Myocyte (in vitro differentiated cells): ENCODE measurements at places on chromosomes 12 and 14. TPM values are rescaled to one million over a fixed set of nuclear protein-coding genes. Genes with fewer than 3 reads are reported as not detected.

DNA sequence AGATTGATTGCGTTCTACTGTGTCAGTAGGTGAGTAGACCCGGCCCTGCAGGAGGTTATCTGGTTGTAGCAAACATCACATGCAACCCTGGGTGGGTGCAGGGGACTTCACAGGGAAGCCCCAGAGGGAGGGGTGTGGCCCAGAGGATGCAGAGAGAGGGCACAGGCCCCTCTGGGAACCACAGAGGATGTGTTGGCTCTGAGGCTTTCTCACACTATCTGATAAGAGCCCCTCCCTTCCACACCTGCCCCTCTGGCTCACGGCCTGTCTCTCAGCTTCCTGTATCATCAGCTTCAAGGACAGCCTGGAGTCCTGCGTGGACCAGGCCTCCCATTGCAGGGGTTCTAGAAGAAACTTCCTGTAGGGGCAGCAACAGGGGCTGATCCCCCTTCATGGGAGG lies 101.9 kb downstream of the RIN3 start:
- DNase-seq = no peak

- no peak for DNase-seq
Observed at GRCh38 chr12:43052441-43052840, 462.9 kb upstream of the PRICKLE1 start.

DNA sequence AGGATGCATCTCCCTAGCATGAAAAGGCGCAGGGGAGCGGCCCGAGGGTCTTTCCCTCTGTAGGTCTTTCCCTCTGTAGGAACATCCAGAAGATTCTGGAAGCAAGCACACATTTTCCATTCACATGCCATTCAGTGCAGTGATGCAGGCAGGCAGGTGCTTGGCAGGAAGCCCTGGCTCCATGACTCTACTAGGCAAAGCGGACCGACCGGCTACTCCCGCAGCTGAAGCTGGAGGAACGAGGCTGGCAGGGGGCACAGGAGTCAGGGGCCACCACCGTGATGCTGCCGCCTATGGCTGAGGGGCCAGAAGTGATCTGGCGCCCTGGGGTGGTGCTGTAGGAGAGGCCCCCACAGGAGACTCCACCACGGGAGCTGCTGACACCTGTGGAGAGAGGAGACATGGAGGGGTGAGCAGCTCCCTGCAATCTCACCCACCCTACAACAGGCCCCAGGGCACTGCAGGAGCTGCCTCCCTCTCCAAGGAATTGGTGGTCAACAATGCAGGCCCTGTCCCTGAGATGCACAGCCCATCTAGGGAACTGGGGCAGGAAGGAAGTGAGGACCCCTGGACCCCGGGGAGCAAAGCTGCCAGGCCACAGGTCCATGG lies 6.5 kb downstream of the KRT85 start:
- no peak for DNase-seq

- peak; percentile 12 for DNase-seq
Observed at GRCh38 chr14:89598548-89599186, 181.6 kb upstream of the FOXN3 start.

DNA sequence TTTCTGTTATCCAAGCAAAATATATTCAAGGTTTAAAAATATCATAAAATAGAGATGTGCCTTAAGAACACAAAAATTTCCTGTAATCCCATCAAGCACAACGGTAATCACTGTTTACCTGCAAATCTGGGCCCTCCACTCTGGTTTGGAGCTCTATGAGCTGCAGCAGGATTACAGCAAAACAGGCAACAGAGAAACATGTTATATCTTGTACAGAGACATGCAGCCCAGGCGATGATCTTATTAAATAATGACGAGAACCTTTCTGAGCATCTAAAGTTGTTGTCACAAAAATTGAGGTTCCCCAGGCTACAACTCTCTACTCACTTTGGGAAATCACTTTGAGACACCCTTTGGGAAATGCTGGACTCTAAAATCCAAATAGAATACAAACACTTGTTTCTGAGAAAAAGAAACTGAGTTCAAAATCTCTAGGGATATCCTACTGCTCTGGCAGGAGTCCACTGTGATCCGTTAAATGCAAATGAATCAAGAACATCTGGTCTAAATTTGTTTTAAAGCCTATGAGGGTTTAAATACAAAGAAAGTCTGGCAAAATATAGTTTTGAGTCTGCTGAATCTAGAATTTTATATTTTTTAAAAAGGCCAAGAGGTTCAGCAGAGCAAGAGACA lies 36.3 kb downstream of the STON2 start:
- DNase-seq = no peak

DNA sequence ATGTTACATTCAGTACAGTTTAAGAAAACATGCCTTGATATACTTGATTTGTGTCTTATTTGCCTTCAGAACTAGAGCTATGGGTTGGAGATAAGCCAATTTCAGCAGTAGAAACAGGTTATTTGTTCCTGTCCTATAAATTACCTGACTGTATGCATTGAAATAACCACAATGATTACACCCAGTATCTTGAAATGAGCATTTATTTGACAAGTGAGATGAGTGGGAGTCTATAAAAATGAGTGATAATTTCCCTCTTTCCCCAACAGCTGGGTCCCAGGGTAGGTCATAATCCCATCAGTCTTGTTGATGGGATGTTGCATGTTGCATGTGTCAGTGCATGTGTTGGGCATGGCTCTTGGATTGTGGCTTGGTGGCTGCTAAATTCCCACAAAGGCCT lies 3.7 kb downstream of the TAS2R42 start:
- DNase-seq = no peak

DNA sequence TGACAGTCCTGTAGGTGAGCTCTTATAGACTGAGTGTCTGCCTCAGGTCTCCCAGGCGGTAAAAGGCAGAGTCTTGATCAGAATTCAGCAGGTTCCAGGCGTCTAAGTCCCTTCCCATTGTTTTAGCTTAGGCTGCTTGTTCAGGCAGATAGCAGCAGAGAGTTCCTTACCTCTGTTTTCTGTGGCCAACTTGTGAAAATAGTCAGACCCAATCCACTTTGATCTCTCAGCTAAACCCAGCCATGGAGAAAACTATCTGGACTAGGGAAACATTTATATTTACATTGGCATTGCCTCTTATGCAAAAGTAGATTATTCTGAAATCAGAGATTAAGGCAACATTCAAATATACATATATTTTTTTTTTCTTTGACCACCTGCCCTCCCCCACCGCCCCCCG lies 21.4 kb downstream of the CCDC62 start:
- no peak for DNase-seq

DNA sequence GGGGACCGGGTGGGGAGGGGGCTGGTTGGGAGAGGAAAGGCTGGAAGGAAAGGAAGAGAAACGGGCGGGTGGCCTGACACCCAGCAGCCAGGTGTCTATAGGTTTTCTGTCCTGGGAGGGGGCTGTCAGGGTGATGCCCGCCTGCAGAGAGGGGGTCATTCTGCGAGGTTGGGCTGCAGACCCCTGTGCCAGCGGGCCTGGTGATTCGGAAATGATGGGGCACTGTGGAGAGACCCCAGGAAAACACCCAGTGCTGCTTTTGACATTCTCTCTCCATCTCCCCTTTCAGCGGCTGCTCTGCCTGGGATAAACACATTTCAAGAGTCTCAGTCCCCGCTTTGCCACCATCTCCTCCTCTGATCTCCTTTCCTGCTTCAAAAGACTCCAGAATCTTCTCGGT lies 168.5 kb upstream of the RTL1 start:
- no peak for DNase-seq

DNA sequence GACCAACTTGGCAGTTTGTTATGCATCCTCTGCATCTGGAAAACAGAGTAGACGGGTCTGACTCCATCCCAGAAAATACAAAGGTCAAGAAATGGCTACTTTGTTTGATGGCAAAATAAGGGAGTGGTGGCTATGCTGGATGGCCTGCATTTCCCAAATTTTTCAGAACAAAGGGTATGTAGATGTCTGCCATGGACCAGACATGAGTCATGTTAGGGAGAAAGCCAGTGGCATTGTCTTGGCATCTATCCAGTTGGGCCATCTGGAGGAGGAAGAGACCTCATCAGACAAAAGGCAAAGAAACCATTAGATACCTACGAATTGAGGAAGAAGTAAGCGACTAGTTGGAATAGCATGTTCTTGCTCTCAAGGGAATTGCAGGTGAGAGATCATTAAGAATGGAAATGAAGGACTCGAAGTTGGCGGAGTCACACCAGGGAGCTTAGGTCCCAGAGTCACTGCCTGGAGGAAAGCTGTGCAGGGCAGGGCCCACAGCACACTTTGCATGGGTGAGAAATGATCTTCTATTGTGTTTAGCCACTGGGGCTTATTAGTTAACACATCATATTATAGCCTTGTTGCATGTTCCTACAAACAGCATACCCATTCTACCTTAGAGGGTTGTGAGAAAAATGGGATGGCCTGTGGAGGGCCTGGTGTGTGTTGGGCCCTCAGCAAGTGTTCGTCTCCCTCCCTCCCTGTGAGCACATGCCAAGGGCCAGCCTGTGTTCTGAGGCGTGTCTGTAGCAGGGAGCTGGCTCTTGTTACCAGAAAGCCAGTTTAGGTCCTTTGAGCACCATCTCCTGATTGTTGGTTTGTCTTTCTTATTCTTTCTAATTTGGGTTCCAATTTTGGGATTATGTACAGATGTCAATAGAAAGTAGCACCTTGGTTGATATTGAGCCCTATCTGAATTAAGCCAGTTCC lies 119.4 kb downstream of the KTN1 start:
- peak; percentile 81 for DNase-seq

PLXNC1 gene
- total RNA-seq = 0.37 and 1.2 TPM in 2 replicates

ACRBP gene
- total RNA-seq = 0.16 TPM in 2 replicates

ZFHX2 gene
- 0.05 and 0.31 TPM in 2 replicates for total RNA-seq

UNC79 gene
- 0.67 and 0.83 TPM in 2 replicates for total RNA-seq

ANAPC5 gene
- total RNA-seq = 136 and 170 TPM in 2 replicates

ACSM4 gene
- total RNA-seq = not detected in 2 replicates
